ENCODE measurements at places on chromosomes 12 and 14.
A peak's percentile ranks its signal among the peaks of the same experiment; 100 is the strongest.

GRCh38 chr14:75226755-75227544, 50.5 kb upstream of the TMED10 start:
- DNase-seq = no peak

DNA sequence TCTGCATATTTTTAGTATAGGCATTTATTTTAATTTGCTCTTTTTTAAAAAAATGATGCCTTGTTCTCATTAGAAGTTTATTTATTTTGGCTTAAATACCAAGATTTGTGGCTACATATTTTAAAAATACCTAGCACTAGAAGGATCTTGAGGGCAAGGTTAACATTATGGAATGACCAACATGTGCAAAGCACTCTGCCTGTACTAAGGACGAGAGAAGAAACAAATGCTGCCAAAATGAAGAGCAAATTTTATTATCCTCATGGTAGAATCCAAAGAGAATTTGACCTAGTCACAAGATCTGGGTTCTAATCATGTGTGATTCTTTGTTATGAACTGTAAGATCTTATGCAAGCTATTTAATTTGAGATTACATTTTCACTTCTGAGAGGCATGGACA, 2.8 kb downstream of the CAND1 start:
- DNase-seq = no peak

- DNase-seq = peak; percentile 18
Observed at GRCh38 chr12:109763201-109763841, 49.7 kb downstream of the FAM222A start.

DNA sequence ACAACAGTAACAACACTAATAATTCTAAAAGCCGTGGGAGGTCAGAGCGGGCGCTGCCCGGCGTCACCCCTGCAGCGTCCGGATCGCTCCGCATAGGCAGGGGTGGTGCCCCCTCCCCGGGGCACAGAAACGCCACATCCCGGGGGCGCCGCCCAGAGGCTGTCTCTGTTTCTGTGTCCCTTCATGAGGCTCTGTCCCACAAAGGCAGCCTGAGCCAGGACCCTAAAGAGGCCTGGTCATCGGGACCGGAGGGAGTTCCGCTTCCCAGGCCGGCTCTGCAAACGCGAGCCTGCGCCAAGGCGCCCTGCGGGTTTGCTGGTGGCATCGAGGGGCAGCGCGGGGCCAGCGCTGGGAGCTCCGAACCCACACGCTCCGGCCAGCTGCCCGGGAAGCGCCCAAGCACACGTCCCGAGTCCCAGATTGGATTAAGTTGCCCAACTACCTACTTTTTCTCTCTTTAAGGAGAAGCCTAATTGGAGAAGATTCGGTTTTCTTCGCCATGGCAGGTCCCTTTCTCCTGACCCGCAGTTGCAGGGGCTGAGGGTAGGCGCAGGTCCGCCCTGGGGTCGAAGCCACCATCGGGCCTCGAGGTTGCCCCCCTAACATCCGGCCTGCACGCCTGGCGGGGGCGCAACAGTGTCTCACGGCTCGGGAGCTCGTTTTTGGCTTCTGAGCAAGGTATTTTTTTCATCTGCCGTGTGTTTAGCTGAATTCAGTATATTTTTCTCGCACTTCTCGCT, 421.7 kb downstream of the VRK1 start:
- DNase-seq = no peak

GRCh38 chr12:49887091-49887490, 16.6 kb downstream of the FAIM2 start:
- DNase-seq = no peak

DNA sequence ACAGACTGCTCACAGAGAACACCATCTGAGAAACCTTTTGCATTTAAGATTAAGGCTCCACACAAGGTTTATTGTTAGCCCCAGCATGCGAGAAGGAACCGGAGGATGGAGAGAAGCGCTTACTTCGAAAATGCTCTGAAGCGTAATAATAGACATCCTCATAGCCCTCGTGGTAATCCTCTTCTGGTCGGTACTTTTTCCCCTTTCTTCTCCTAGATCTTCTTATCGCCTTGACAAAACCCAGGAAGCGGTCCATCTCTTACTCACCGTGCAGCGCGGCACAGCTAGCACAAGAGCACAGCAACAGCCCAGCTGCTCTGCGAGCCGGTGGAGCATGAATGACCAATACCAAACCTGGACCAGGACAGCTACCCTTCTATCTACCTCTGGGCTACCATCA, 125.1 kb upstream of the GRIP1 start:
- DNase-seq = no peak

DNA sequence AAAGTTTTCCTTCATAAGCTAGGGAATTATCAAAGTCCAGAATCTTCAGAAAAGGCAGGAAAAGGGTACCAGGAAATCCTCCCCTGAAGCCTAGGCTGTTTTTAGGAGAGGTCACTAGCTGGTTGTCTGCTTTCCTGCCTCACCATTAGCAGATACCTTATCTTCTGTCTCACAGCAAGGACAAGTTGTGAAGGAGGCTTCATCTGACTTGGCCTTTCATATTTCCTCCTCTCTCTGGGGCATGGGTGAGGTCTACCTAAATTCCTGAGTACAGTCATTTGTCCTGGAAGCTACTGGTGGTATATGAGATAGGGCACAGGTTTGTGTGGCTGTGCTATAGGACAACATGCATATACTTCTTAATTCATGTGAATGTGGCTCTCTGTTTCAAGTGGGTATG, 2.3 kb downstream of the FOXJ2 start:
- peak; percentile 82 for DNase-seq

- no peak for DNase-seq
Observed at GRCh38 chr12:34400411-34400881, 378.1 kb downstream of the ALG10 start.

Measured in hematopoietic multipotent progenitor cell treated with erythropoietin and hydrocortisone succinate and interleukin-3 and kit ligand, for 8 days (in vitro differentiated cells).